ENCODE measurements at places on chromosomes 2 and 18. TPM values are rescaled to one million over a fixed set of nuclear protein-coding genes. Genes with fewer than 3 reads are reported as not detected.

DNA sequence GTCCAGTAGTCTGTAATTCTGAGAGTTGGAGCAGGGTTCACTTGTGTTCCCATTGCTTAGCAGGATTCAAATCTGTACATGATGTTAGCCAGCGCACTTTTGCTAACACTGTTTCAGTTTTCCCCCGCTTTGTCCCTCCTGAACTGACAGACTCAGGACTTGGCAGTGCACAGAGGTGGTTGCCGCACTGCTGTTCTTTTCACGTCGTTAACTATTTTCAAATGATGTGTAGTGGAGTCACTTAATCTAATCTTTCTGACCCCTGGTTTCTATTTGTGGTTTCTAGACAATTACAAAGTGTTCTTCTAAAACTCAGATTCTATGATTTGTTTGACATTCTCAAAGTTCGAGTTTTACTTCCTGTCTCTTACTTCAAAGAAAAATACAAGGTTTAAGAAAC is 234.5 kb downstream of the RBM43 start:
- H3K4me1 ChIP-seq, result peaks cover 6% of the 10 kb centered on the region
- peak; percentile 28 for DNase-seq
- no peaks in the 10 kb centered on the region for H3K27me3 ChIP-seq
- H3K27ac ChIP-seq, result no peak overlapping the region
- no peaks in the 10 kb centered on the region for H3K36me3 ChIP-seq

- H3K27me3 ChIP-seq, result no peaks in the 10 kb centered on the region
- H3K27ac ChIP-seq, result no peak overlapping the region
- DNase-seq, result no peak
- no peaks in the 10 kb centered on the region for H3K36me3 ChIP-seq
- no peak overlapping the region for H3K4me3 ChIP-seq
Observed at GRCh38 chr2:16103614-16104314, 163.4 kb downstream of the MYCN start.

DNA sequence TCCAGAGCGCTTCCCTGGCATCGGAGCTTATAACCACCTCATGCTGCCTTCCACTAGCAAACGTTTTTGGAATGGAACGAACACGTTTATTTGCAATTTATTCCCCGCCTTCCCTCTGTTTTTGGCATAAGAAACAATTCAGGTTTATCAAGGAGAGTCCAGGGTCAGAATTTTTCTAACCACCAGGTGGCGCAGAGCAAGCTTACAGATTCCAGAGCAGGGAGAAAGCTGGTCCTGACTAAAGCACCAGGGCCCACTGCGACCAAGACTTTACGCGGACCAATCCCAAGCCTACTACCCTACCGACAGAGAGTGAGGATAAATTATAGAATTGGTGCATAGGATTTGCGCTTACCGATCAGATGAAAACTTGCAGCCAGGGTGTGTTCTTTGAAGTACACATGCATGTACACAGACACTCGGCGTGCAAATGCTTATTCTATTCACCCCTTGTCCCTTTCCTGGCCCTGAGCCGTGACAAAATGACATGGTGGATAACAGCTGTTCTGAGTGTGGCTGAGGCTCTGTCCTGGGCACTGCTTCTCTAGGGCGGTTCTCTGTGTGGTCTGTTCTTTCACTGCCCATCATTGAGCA is 34.7 kb downstream of the NAPG start:
- H3K27me3 ChIP-seq, result no peaks in the 10 kb centered on the region
- no peaks in the 10 kb centered on the region for H3K4me1 ChIP-seq
- peak; percentile 60 for DNase-seq
- H3K36me3 ChIP-seq, result no peaks in the 10 kb centered on the region
- H3K4me3 ChIP-seq, result no peak overlapping the region
- no peak overlapping the region for H3K27ac ChIP-seq

DNA sequence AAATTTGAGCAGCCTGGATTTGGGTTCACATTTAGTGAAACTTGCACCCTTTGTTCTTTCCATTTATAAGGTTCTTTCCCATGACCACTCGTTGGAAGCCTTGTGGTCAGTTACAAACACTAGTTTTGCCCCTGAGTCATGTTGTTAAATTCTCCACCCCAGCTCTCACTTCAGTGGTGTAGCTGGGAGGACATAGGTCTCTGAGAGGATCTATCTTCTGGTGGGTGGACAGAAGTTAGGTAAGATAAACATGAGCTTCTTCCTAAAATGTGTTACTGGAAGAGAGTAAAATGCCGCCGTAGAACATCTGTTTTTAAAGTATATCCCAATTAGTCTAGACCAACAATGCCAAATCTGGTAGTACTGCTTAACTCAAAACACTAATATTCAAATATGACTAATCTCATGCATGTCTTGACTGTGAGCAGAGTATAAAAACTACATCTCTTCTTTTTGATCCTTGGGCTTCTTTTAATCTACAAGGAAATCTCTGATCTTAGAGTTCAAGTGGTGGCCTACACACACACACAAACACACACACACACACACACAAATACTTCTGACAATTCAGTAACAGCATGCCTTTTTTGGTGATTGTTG is 162.6 kb upstream of the FN1 start:
- no peak overlapping the region for H3K4me3 ChIP-seq
- H3K36me3 ChIP-seq, result no peaks in the 10 kb centered on the region
- H3K27ac ChIP-seq, result no peak overlapping the region
- H3K27me3 ChIP-seq, result no peaks in the 10 kb centered on the region
- peak; percentile 96 for DNase-seq

DNA sequence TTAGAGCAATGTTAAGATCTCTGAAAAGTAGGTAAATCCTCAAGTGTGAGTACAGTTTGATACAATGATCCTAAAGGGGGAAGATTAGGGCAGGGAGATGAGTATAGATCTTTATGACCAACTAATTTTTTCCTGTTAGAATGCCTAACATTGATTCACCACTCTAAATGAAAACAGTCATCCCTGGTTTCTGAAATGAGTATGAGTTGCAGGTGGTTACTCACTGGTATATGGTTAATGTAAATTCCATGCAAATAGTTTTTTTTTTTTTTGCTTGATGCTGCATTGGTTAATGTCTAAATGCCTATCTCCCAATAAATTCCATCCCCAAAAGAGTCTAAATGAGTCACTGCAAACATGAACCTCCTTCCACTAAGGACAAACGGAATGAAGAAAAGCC is 55.0 kb upstream of the SERPINB2 start:
- H3K36me3 ChIP-seq, result no peaks in the 10 kb centered on the region
- H3K27ac ChIP-seq, result peak overlapping the region; percentile 12
- no peak overlapping the region for H3K4me3 ChIP-seq
- no peak for DNase-seq
- no peaks in the 10 kb centered on the region for H3K27me3 ChIP-seq

DNA sequence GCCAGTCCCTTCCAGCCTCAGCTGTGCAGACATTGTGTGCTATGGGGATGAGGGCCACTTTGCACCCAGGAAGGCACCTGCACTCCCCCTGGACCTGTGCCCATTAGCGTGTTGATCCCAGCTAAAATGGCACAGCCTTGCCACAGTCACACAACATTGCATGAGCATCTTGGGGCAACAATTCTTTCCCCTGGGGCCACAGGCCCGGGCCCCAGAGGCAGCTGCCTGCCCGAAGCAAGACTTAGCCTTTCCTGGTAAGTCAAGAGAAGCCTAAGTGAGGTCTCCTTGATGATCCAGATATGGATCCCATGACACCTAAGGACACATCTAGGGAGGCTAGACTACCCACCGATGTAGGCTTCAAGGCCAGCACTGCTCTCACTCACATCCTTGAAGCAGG is 202.1 kb downstream of the BCL11A start:
- H3K27ac ChIP-seq, result no peak overlapping the region
- no peaks in the 10 kb centered on the region for H3K36me3 ChIP-seq
- H3K4me3 ChIP-seq, result no peak overlapping the region
- no peak for DNase-seq
- H3K4me1 ChIP-seq, result no peaks in the 10 kb centered on the region
- no peaks in the 10 kb centered on the region for H3K27me3 ChIP-seq

GRCh38 chr2:98085649-98086048 is 1.3 kb upstream of the VWA3B start:
- no peak overlapping the region for H3K4me3 ChIP-seq
- H3K27ac ChIP-seq, result no peak overlapping the region
- H3K36me3 ChIP-seq, result no peaks in the 10 kb centered on the region
- H3K4me1 ChIP-seq, result peaks cover 2% of the 10 kb centered on the region
- peaks cover 12% of the 10 kb centered on the region for H3K27me3 ChIP-seq
- DNase-seq, result no peak

- H3K4me3 ChIP-seq, result no peak overlapping the region
- no peaks in the 10 kb centered on the region for H3K4me1 ChIP-seq
- H3K36me3 ChIP-seq, result no peaks in the 10 kb centered on the region
- DNase-seq, result no peak
- H3K27ac ChIP-seq, result no peak overlapping the region
Observed at GRCh38 chr2:135023886-135024485, 23.3 kb downstream of the MAP3K19 start.

- DNase-seq, result no peak
- H3K27ac ChIP-seq, result no peak overlapping the region
- no peaks in the 10 kb centered on the region for H3K4me1 ChIP-seq
- H3K36me3 ChIP-seq, result no peaks in the 10 kb centered on the region
- H3K4me3 ChIP-seq, result no peak overlapping the region
Observed at GRCh38 chr18:64850791-64851190, 701.9 kb upstream of the LINC00305 start.

- H3K36me3 ChIP-seq, result no peaks in the 10 kb centered on the region
- peak; percentile 29 for DNase-seq
- no peaks in the 10 kb centered on the region for H3K27me3 ChIP-seq
- H3K4me3 ChIP-seq, result no peak overlapping the region
- H3K4me1 ChIP-seq, result peaks cover 13% of the 10 kb centered on the region
- H3K27ac ChIP-seq, result no peak overlapping the region
Observed at GRCh38 chr2:216188956-216189355, 79.8 kb downstream of the XRCC5 start.

DNA sequence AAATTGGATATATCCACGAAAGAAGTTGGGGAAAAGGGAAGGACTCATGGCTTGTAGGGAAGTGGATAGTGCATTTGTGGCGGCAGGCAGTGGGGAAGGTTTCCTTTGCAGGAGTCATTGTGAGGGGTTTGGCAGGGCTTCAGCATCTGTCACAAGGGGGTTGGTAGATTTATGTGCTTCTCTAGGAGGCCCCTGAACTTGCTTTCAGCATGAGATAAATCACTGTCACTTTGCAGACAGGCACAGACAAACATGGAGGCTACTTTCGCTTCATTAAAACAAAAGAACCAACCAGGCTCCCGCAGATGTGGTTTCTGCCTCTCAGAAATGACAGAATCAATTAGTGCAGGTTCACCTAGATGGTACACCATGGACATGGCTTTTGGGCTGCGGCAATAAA is 340.7 kb downstream of the TGIF1 start:
- peaks cover 6% of the 10 kb centered on the region for H3K4me1 ChIP-seq
- no peak overlapping the region for H3K4me3 ChIP-seq
- peak; percentile 94 for DNase-seq
- no peaks in the 10 kb centered on the region for H3K27me3 ChIP-seq
- H3K36me3 ChIP-seq, result no peaks in the 10 kb centered on the region

- peaks cover 9% of the 10 kb centered on the region for H3K36me3 ChIP-seq
- no peaks in the 10 kb centered on the region for H3K4me1 ChIP-seq
- no peak overlapping the region for H3K4me3 ChIP-seq
Observed at GRCh38 chr18:62572456-62572855, 49.6 kb downstream of the ZCCHC2 start.

DNA sequence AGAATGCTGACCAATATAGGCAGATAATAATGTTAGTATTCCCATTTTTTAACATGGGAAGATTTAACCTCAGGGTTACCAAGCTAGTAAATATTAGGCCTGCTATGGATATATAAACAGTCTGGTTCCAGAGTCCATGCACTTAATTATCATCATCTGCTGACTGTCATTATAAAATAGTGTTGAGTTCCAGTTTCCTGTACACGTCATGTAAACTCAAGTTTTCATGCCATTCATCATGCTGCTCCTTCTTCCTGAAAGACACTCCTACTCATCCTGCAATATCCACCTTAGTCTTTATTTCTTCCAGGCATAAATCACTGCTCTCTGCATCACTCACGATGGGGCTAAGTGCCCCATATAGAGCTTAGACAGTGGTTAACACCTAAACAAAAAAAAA is 420.8 kb upstream of the SPHKAP start:
- peaks cover 4% of the 10 kb centered on the region for H3K4me1 ChIP-seq
- no peaks in the 10 kb centered on the region for H3K36me3 ChIP-seq
- H3K27me3 ChIP-seq, result no peaks in the 10 kb centered on the region
- DNase-seq, result peak; percentile 13
- no peak overlapping the region for H3K27ac ChIP-seq

GRCh38 chr2:173644146-173644545 is 289.5 kb downstream of the CDCA7 start:
- no peak overlapping the region for H3K4me3 ChIP-seq
- no peaks in the 10 kb centered on the region for H3K36me3 ChIP-seq
- no peaks in the 10 kb centered on the region for H3K27me3 ChIP-seq
- H3K27ac ChIP-seq, result no peak overlapping the region
- H3K4me1 ChIP-seq, result peaks cover 10% of the 10 kb centered on the region

DNA sequence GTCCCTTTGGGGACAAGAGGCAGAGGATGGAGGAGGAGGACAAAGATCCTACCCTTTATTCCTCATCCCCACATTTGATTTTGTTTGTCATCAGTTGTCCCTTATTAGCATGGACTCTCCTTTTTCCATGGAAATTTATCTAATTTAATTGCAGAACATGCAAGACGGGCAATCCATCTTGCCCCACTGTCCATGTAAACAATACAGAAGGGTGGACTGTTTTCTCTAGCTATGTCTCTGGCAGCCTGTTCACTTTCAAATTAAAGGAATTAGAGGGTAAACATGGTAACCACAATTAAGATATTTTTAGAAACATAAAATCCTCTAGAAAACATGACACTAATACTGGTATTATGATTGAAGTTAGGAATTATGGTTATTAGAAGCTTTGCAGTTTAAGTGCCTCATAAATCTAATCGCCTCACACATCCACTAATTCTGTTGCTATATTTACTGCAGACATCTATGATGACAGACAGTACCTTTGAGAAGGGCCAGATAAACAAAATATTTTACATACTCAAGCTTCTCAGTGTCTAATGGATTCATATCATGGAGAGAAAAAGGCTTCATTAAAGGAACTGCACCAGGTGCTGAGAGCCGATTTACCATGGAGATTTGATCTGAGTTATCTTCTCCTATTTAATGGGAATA is 215.5 kb downstream of the LNPK start:
- H3K27me3 ChIP-seq, result no peaks in the 10 kb centered on the region
- no peak overlapping the region for H3K27ac ChIP-seq
- DNase-seq, result no peak

GRCh38 chr2:239444626-239445577 is 44.1 kb upstream of the HDAC4 start:
- no peaks in the 10 kb centered on the region for H3K36me3 ChIP-seq
- peak; percentile 73 for DNase-seq
- no peak overlapping the region for H3K27ac ChIP-seq
- no peaks in the 10 kb centered on the region for H3K27me3 ChIP-seq
- H3K4me3 ChIP-seq, result no peak overlapping the region

- H3K27me3 ChIP-seq, result no peaks in the 10 kb centered on the region
- no peaks in the 10 kb centered on the region for H3K4me1 ChIP-seq
- no peak overlapping the region for H3K4me3 ChIP-seq
Observed at GRCh38 chr18:51132256-51132935, 65.1 kb downstream of the MEX3C start.

GRCh38 chr2:168639441-168639898 is 163.0 kb upstream of the NOSTRIN start:
- H3K36me3 ChIP-seq, result no peaks in the 10 kb centered on the region
- no peak overlapping the region for H3K4me3 ChIP-seq
- peak overlapping the region; percentile 23 for H3K27ac ChIP-seq

The UGT1A3 gene
- not detected for total RNA-seq

The PROC gene
- total RNA-seq, result not detected

The MATN3 gene
- total RNA-seq, result 2.3 TPM

The IFIH1 gene
- 11.4 TPM for total RNA-seq

The CCDC121 gene
- total RNA-seq, result 2.0 TPM

The TTR gene
- not detected for total RNA-seq

The SPATA3 gene
- not detected for total RNA-seq

Data from fibroblast of lung (primary cell).